GM12891 (cell line): ENCODE measurements at places on chromosomes 1 and 21.

- DNase-seq, result no peak
Observed at GRCh38 chr1:41249319-41249718, 7.2 kb upstream of the SCMH1 start.

GRCh38 chr1:217770918-217771317 lies 139.8 kb downstream of the SPATA17 start:
- DNase-seq, result no peak

DNA sequence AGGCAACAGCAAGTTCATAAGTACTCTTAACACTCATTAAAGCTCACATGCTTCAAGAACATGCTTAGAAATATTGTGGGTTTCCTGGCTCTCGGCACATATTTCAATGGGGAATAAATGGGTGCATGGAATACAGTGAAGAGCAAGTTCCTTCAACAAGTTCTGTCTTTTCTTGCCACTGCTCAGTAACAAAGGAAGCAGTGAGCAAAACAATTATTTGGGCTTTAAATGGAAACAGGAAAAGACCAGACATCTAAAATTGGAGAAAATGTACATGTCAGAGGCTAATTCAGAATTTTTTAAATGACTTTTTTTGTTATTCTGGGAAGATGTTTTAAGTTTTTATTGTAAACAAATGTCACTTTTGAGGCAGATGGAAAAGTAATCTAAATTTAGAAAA lies 478.7 kb downstream of the SETD4 start:
- DNase-seq, result no peak

GRCh38 chr1:181500636-181501035 lies 17.3 kb downstream of the CACNA1E start:
- DNase-seq, result no peak

DNA sequence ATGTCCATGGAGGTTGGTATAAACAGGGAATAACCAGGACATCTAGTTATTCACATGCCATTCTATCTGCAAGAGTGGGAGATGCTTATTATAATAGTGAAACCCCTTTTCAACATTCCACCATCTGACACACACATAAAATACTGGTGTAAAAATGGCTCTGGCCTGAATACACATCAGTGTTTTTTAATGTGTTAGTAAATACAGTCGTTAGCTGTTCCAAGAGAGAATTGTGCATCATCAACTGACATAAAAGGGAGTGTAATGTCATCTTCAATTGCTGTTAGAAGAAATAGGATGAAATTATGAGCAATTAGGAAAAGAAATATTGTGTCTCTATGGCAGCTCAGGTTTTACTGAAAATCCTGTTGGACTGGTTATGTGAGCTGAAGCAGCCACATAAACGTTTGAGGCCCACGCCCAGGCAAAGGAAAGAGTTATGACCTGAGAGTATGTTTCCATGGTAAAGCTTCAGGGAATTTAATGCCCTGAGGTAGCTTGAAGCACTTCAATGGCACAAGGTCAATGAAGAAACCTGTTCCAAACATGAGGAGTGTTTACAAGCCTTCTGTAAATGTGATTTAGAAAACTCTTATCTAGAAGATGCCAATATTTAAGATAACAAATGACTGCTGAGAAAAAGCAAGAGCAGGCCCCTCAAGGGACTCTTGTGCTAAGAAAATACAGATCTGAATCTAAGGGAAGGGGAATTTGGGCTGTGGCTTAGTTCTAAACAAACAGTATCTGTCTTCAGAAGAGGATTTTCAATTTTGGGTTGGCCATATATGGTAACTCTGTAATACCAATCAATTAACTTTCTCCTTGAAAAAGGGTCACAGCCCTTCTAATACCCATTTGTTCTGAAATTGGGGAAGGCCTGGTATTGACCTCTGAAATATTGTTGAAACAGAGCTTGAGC lies 384.3 kb downstream of the SEC16B start:
- no peak for DNase-seq

DNA sequence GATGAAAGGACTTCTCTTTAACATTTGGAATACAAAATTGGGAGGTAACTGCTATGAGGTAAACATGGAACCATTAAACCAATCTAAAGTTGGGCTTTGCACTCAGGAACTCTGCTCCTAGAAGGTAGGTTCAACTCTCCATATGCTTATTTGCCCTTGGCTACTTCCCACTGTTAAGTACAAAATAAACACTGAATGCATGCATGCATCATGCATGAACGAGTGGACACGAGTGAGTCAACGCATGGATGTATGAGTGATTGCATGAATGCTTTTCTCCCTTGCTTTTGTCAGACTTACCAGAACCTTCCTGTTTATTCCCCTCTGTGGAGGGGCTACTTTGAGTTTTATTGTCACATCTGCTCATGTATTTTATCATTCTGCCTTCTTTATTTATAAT lies 42.4 kb upstream of the RUNX1 start:
- DNase-seq, result no peak

DNA sequence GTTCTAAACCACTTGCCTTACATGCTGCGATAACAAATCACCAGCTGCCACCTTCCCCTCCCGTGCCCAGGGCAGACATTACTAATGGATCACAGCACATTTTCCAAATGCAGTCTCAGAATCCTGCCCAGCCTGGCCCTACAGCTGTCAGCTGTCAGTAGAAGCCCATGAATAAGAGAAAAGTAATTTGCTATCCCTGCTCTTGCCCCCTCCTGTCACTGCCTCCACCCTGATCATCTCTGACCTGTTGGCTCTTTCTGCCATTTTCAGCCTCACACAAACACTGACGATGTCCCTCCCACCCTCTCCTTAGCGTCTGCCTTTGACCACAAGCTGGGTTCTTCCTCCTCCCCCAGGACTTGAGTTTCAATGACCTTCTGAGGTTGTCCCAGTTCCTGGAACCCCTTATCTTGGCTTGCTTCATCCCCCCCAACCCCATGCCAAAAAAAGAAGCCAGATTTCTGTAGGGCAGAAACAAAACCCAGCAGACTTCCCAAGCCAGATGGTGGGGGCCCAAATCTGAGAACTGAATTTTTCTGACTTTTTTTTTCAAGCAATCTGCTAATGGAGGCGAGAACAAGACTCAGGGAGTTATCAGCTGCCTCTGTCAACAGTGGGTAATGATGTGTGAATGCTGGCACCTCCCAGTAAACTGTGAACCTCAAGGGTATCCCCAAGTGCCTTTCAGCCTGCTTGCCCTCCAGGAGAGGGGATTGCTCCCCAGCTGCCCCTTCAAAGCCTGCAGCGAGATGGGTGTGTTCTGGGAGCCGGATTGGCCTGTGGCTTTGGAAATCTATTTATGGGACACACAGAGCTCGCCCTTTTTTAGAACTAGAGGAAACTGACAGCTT lies 216.5 kb upstream of the VAMP3 start:
- no peak for DNase-seq

DNA sequence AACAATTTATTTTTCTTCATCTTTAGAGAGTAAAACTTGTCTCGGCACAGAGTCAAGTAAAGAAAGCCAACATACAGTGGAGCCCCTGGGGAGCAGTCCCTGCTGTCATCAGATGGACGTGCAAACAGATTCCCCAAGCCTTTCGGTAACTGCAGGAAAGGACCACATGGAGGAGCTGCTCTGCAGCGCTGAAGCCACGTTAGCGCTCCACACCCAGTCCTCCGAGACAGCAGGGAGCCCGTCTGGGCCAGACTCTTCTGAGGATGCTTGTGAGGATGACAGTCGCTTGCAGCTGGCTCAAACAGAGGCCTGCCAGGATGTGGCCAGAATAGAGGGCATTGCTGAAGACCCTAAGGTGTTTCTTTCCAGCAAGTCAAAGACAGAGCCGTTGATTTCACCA lies 77.1 kb upstream of the SCCPDH start:
- DNase-seq, result no peak

- DNase-seq, result no peak
Observed at GRCh38 chr1:183319051-183319450, 99.1 kb downstream of the NMNAT2 start.
